ENCODE measurements at places on chromosomes 7 and 10.

DNA sequence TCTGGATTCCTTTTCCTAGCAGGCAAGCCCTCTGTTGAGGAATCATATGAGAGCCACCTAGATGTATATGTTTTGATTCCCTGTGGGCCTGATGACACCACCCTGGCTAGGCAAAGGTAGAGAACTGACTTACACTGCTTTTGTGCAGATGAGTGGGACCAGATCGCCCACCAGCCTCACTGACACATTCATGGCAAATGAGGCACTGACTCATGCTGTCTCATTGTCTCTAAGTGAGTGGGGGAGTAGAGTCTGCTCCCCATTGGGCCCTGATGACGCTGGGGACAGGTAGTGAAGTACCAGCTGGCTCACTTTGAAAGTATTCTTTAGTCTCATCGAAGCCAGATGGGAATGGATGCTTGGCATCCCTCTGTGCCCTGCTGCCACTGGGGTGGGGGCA, 326.3 kb downstream of the ABCA13 start:
- DNase-seq: no peak

GRCh38 chr10:56567580-56567979, 206.5 kb upstream of the ZWINT start:
- no peak for DNase-seq

DNA sequence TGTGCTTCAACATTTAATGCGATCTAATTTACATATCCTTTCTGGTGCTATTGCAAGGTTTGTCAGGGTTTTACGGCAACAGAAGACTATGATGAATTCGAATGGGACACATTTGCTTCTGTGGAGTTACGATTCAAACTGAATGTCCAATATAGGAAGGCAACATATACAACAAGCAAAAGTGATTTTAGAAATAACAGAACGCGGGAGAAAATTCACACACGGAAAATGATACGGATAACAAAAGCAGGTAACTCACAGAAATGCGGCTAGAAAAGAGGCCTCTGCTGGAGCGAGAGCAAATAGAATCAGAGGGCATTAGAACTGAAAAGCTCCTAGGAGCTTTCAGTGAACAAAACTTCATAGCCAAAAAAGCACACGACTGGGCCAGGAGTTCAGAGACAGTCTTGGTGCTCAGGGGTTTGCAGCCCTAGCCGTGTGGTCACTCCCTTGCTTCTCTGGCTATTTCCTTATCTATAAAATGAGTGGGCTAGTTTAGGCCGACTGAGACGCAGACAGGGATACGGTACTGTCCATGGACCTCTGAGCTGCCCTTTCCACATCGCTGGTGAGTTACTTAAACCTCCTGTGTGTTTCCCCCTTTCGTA, 557 bp upstream of the TAX1BP1 start:
- DNase-seq: peak; percentile 51

DNA sequence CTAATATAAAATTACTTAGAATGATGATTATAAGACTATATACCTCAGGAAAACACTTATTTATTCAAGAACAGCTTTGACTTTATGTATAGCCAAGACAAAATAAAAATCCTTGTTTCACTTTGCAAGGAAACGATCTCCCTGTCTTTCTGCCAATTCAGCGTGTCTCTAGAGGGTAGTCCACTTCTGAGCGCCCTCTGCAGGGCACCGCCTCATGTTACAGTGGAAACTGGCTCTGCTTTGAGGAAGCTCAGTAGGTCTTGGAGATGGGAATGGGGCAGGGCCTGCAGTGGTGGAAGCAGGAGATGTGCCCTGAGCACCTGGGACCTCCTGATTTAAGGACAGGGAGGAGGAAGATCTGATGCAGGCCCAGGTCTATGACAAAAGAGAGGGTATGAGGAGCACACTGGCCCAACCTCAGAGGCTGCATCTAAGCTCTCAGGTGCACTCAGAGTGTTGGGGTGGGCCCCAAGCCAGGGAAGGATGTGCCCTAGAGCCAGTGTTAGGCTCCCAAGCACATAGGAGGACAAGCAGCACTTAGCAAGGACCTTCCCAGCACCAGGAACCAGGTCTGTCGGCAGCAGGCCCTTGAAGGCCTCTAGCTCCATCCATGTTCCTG, 481.0 kb downstream of the TNS3 start:
- DNase-seq: no peak

GRCh38 chr7:79287981-79288380, 165.5 kb downstream of the MAGI2 start:
- no peak for DNase-seq

DNA sequence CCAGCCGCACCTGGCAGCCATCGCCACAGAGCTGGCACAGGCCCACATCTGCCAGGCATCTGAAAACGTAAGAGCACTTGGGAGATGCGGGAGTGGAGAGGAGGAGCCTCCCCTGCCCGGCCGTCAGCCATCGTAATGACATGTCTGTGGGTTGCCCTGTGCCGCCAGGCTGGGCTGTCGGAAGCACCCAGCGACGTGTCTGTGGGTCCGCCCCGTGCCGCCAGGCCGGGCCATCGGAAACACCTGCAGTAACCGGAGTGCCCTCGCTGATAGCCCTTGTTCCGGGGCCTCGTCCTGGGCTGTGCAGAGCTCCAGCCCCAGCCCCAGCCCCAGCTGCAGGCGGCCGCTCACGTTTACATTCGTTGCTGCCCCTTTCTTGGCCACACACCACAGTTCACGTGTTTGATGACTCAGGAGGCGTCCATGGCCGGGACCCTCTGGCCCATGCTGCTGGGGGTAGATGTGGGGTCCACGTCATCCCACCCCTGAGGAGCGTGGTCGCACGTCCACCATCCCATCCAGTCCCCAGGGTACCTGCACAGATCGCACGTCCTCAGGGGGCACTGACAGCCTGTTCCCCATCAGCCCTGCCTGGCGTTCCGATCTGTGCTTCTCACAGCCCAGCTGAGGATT, 30.0 kb upstream of the PRKAR1B start:
- no peak for DNase-seq

DNA sequence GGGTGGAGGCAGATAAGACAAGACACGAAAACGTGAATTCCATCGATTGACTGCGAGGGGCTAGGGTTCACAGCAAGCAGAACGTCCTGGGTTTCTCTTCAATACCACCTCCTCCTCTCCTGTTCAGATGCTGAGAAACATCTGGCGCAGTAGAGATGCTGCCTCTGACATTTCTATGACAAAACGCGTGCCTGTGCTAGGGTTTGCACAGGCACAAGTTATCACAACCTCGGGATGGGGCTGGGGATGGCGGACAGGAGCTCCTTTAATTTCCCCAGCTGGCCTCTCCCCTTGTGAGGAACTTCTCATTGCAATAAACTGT, 99.8 kb upstream of the SVIL start:
- DNase-seq: no peak

DNA sequence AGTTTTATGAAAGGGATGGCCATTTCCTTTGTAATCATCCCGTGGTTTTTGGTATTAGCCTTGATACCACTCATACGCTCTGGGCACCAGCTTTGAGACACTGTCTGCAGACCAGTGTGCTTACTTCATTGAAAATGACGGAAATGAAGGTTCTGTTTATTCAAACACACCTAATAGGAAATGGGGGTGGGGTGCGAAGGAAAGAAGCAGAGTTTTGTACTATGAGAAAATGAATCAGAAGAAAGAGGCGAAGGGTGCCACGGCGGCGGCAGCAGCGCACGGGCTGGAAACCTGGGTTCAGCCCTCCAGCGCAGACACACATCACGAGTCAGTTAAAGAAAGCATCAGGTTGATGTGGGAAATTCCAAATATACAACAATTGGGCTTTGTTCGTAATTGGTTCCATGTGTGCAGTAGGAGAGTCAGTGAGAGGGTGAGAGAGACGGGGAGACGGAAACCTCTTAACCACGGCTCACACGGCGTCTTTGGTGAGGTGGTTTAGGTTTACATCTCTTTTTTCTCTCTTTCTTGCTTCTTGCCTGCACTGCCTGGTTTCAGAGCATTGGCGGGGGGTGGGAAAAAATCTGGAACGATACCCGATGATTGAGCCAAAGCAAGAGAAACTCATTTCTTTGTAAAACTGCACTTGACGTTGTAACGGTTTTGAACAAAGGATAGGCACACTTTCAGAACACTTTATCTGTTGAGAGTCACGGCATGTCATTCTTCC, 321.2 kb downstream of the FRMD4A start:
- DNase-seq: peak; percentile 47

- DNase-seq: no peak
Observed at GRCh38 chr7:132830941-132831340, 250.9 kb downstream of the CHCHD3 start.

- DNase-seq: peak; percentile 92
Observed at GRCh38 chr10:128568990-128569945, 443.0 kb upstream of the MKI67 start.

DNA sequence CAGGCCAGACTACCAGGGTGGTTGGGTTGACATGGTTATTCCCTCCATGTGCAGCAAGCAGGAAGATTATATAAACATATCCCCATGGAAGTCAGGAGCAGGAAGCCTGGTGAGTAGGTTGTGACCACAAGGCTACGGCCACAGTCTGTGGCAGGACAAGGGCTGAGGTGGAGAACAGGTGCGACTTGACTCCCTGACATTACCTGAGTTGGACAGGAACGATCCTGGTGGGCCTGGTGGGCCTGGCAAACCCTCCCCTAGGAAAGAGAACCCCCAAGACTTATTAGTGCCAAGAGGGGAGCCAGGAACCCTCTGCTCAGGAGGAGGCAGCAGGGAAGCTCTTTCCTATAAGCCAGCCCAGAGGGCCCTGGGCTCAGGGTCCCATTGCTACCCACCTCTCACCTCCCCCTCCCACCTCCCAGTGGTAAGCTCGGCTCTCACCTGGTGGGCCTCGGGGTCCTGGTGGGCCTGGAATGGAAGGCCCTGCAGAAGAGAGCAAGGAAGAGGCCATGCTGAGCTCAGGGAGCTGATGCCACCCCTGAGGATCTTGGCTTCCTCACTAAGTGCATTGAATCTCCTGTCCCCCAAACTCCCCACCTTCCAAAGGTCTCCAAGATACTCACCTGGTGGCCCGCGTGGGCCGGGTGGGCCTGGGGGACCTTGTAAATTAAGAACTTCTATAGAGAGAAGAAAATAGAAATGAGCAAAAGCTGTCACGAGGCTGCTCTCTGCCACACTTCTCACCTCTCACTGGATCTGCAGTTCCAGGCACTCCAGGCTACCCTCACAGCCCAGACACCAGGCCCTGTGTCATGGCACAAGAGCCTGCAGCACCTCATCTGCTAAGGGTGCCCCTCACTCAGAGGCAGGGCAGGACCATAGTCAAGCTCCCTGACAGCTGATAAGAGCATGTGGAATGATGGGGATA, 44.6 kb downstream of the COL17A1 start:
- DNase-seq: no peak

- DNase-seq: no peak
Observed at GRCh38 chr7:157412491-157413180, 75.8 kb downstream of the DNAJB6 start.

DNA sequence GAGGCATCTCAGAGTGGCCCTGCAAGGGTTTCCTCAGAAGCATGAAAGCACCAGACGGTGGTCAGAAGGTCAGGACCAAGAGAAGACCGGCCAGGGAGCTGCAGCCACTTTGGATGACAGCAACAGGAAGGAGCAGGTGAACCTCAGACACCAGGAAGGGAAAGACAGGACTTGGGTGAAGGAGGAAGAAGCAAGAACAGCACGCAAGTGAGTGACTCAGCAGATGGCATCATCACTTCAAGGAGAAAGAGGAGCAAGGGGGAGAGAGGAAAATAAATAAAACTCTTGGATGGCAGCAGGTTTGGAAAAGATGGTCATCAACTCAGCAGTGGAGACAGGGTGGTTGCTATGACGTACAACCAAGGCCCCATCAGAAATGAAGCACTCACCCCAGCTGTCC, 31.6 kb downstream of the NCAPG2 start:
- DNase-seq: no peak

GRCh38 chr10:117425974-117426566, 50.8 kb upstream of the PDZD8 start:
- no peak for DNase-seq

DNA sequence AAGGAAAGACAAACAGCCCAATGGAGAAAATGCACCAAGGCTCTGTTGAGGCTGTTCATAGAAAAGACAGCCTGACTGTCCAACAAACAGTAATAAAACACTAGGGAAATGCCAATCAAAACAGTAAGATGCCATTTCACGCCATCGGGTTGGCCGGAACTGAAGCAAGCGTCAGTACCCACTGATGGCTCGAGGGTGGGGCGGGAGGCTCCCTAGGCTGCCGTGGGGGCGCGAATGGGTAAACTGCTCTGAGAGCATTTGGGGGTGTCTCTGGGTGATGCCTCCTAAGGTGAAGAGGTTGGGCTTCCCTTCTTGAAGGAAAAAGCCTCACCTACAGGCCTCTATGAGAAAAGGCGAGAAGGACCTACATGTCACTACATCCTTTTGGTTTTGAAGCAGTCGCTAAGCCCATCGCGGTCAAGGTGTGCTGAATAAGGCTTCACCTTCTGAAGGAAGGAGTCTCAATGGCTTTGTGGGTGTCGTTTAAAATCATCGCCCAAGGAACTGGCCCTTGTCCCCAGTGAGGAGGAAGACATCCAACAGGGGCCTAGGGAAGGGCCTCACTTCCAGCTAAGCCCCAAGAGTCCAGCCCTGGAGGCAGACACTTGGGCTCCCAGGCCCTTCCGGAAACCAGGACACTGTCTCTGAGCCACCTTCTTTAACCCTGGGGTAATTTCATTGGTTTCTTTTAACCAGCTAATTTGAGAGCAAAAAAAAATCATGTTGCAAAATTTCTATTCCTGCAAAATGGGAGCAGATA, 98.5 kb upstream of the PPP2R2D start:
- no peak for DNase-seq

DNA sequence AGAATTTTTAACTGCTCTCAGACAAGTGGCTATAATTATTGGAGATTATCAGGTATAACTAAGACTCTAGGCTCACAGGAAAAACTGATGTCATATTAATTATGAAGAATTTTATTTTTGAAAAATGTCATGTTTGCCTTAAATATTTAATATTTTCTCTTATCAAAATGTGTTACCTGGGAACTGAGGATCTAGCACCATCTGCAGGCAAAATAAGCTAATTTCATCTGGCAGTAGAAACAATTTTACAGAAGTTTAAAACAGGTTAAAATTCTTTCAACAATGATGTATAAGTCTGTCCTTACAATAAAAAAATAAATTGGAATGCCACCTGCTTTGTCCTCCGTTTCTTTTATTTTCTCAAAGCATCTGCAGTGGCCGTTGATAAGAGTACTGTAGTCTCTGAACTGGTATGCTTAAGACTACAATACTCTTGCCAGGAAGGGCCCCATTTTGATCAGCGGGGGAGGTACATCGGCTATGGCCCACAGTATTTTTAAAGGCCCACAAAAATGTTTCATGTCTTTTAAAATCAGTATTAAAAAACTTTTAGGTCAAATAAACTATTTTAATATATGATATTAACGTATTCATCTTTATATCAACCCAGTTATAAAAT, 81.3 kb downstream of the VWDE start:
- DNase-seq: peak; percentile 14

DNA sequence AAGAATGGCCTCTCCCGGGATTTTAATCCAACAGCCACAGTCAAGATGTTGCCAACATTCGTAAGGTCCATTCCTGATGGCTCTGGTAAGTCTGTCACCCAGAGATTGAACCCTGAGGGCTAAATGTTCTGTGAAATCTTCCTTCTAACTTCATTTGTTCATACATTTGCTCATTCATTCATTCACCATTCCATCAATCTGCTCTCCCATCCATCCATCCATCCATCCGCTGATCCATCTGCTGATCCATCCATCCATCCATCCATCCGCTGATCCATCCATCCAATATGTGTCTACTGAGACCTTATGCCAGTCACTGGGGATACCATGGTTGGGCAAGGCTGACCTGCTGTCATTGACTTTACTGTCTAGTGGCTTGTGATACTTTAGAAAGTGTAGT, 65.6 kb downstream of the HK1 start:
- no peak for DNase-seq
